T-helper 2 cell (primary cell): ENCODE measurements at places on chromosomes 16 and 17.

GRCh38 chr16:83912519-83913244 is 13.8 kb downstream of the MLYCD start:
- DNase-seq, result no peak

DNA sequence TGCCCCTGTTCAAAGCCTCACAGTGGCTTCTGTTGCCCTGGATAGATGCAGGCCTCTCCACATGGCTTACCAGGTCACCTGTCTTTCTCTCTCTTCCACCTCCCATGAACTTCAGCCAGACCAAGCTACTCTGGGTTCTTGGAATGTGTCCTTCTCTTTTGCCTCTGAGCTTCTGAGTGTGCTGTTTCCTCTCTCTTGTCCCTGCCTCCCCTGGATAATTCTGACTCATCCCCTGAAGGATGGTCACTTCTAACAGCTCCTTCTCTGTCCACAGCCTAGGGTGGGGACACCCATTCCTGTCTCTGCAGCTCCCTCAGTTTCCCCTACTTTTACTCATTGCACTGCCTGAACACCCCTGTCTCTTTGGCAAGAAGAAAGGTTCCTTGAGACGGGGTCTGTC is 2.9 kb downstream of the GUCY2D start:
- no peak for DNase-seq

- peak; percentile 51 for DNase-seq
Measured at GRCh38 chr17:32876417-32877163, at the start of gene MYO1D. TSS of gene MYO1D (minus strand) at chr17:32877124. CDS start at chr17:32876872, 252 bp downstream.

GRCh38 chr17:69066482-69066881 is 5.8 kb upstream of the ABCA9 start:
- DNase-seq, result no peak

DNA sequence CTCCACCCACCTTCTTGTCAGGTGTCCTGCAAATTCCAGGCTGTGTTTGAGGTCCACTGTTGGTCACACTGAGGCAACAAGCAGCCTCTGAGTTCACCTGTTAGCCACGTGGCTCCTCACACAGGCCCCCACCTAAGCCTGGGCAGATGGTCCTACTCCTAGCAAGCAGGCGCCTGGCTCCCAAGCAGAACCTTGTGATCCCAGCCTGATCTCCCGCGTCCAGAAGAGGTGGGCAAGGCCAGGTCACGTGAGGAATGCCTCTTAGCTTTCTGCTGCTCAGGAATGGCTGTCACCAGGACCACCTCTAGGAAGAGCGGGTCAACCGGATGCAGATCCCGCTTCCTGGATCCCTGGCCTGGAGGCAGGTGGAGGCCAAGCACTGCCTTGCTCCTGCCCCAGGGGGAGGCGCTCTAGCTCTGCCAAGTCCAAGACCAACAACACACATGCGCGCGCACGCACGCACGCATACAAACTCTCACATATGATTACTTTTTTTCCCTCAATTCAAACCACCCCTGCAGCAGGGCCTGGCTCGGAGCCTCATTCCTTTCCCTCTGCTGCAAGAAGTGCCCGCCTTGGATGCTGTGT is 9.5 kb downstream of the CYB561 start:
- DNase-seq, result no peak

- DNase-seq, result no peak
Measured at GRCh38 chr17:11499881-11500280, 98.4 kb upstream of the DNAH9 start.

- no peak for DNase-seq
Measured at GRCh38 chr17:68387435-68388218, 69.7 kb downstream of the WIPI1 start.

DNA sequence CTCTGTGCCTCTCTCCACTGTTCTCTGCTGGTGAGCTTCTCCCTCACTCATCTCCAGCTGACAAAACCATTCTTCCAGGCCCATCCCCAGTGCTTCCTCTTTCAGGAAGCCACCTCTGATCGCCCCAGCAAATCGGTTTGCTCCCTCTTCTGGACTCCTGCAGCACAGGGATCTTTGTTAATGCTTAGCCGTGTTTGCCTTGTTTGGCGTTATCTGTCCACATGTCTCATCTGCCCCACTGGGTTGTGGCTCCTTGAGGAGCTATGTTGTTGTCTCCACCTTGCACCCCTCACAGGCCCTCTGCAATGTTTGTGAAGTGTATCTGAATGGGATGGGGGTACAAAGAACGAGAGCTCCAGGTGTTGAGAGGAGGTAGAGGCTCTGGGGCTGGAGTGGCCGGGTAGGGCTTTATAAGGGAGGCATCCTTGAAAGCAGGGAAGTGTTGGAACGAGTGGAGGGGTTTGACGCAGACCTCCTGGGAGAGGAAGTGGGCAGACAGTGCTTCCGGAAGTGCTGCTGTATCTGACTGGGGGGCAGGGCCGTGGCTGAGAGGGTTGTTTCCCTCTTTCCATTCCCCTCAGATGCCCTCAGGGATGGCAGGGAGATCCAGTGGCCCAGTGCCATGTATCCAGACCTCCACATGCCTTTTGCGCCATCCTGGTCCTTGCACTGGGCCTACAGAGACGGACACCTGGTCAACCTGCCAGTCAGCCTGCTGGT is 27.8 kb downstream of the CASKIN2 start:
- DNase-seq, result peak; percentile 87

DNA sequence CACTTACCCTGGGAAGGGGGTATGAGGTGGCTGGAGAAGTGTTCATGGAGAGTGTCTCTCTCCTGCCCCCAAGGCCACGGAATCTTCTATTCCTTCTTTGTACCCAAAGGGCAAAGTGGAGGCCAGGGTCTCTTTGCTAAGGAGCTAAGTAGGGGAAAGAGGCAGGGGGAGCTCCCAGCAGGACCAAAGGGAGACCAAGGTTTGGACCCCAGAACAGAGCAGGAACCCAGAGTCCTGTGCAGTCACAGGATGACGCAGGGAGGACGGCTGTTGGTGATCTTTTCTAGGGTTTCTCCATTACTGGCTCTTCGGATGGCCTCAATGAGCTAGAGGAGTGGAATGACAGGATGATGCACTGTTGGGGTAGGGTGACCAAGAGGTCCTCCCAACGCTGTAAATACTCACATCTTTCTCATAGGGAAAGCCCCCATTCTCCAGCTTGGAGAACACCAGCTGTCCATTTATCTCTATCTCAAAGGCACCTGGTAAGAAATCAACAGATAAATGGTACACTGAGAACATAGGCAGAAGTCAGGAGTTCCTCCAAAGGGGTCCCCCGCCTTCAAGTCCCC is 966 bp downstream of the MIEN1 start:
- no peak for DNase-seq

- peak; percentile 84 for DNase-seq
Measured at GRCh38 chr17:82892899-82893565, 53.2 kb upstream of the ZNF750 start.

DNA sequence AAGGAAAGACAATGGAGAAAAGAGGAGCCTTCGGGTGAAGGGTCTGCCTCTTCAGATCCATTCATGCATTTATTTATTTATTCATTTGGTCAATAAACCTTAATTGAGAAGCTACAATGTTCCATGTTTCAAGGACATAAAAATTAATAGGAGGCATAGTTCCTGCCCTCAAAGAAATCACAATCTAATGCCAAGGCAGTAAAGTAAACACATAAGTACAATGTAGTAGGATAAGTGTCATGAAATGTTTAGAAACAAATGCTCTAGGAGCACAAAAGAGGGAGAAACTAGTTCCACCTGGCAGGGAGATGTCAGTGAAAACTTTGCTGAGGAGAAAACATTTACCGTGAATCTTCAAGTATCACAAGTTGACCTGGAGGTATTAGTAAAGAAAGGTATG is 103.5 kb upstream of the NOG start:
- no peak for DNase-seq

GRCh38 chr17:75289832-75290337 is 652 bp upstream of the SLC25A19 start:
- DNase-seq, result peak; percentile 56

DNA sequence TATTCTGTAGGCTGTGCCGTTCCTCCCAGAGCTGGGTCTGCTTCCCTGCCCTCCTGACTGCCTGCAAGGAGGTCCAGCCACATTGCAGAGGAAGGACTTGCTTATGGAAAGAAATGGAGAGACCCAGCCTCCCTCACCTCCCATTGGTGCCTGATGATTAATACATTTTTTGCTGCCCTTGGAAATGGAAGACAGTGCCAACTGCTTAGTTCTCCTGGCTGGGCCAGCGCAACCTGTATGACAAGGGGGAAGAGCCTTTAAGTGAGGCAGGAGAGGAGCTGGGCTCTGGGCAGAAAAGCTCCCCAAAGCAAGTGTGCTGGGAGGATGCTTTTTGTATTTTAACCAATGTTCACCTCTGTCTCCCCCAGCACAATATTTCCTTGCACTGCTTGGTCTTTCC is 238.5 kb downstream of the SOX9 start:
- no peak for DNase-seq

- no peak for DNase-seq
Measured at GRCh38 chr17:73654241-73654640, 10.0 kb upstream of the SDK2 start.

- DNase-seq, result no peak
Measured at GRCh38 chr16:88988980-88989811, 12.2 kb upstream of the CBFA2T3 start.

- no peak for DNase-seq
Measured at GRCh38 chr17:57004944-57005579, 27.1 kb downstream of the SCPEP1 start.

GRCh38 chr16:57284209-57284951 is at the start of gene PLLP:
TSS of gene PLLP (minus strand) at chr16:57284672. CDS start at chr16:57284540, 132 bp downstream.
- peak; percentile 48 for DNase-seq

DNA sequence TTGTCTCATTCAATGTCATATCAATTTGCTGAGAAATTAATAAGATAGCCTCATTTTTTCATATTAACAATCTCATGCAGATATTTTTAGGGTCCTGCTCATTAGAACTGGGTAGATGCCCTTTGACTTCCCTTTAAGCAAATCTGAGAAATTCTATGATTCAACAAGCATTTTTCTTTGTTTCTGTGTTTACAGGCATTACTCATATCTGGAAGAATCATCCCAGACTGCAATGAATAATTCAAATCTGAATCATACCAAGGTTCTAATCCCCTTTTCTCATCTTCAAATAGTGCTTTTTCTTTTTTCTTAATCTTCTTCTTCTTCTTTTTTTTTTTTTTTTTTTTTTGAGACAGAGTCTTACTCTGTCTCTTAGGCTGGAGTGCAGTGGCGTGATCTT is 69.2 kb upstream of the KIFC3 start:
- DNase-seq, result no peak

GRCh38 chr16:51276336-51276735 is 125.3 kb upstream of the SALL1 start:
- no peak for DNase-seq

DNA sequence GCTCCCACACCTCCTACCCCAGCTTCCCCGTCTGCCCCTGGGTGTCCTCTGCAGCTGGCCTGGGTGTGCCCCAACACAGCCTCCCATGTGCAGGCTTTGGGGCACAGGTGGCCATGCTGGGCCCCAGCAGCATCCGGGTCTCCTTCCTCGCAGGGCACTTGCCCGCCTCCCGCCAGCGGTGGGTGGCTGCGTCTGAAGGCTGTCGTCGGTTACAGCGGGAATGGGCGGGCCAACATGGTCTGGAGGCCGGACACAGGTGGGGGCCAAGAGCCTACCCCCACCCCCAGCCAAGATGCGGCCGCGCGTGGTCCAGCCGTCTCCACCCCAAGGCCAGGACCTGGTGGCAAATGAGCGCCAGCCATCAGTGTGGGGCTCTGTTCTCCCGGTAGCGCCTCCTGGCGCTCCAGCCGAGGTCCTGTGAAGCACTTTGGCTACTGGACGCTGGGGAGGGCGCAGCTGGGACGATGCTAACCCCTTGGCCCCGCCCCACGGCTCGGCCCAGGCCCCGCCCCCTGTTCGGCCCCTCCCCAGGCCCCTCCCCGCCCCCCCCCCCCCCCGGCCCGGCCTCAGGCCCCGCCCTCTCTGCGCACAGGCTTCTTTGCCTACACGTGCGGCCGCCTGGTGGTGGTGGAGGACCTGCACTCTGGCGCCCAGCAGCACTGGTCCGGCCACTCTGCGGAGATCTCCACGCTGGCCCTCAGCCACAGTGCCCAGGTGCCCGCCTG is 7.3 kb upstream of the RHOT2 start:
- DNase-seq, result peak; percentile 49

DNA sequence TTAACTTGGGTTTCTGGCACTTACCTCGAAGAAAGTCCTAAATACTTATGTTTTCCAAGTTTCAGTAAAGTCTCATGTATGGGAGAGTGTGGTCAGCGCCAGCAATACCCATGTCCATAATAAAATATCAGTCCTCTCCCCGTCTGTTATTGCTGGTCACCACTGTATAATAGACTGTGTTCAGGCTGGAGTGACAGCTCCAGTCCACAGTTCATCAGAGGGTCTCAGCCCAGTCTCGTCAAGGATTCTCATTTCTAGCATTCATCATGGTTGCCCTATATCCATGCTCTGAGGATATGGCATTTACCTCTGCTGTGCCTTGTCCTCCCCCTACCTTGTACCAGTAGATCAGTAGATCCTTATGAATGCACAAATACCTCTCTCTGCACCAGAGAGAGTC is 384.5 kb downstream of the NPIPA7 start:
- DNase-seq, result no peak

DNA sequence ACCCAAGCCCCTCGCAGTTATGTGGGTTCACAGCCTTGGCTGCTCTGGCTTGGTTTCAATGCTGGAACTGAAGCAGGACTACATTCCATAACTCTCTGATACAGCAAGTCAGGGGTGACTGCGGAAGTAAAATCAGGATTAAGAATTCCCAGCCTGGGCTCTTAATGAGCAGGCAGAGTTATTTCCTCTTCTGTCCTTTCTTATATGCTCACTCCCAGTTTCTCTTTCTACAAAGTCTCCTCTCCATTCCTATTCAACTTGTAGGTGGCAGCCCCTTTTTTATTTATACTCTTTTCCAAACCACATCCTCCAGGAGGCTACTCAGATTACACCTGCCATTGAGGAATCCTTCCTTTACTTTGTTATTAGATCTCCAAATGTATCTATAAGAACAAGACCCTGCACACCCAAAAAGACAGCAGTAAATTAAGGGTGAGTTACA is 40.3 kb downstream of the HOXB1 start:
- DNase-seq, result no peak

DNA sequence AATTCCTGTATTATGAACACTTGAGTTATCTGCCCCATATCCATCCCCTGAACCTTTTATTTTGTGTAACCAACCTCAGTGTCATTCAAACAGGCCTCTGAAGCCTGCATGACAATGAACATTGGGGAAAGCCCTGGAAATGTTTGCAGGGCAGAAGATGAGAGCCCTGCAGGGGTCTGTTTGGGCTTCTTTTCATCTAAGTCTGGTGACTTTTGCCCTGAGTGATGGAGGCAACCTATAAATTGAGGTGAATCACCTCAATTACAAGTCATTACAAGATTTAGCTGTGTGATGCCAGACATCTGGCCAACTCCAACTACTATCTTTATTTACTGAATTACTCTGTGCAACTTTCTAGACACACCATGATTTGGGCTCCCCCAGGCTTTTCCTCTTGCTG is 189.2 kb downstream of the MAF start:
- DNase-seq, result no peak

- DNase-seq, result no peak
Measured at GRCh38 chr16:88872650-88873331, 6.3 kb upstream of the PABPN1L start.

DNA sequence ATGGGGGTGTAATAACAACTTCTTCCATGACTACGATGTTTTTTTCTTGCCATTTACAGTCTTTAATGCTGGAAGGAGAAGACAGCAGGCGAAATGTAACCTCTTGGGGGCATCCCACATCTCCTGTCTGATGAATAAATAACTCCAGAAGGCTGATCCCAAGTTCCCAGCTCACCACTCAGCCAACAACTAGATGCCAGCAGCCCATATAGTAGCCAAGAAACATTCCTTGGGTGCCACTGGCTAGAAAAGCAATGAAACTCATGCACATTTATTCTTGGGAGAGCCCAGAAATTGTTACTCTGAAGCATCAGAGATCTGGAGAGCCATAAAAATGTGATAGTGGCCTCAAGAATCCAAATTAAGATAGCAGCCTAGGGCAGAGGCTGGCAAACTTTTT is 22.7 kb upstream of the TMEM101 start:
- no peak for DNase-seq

GRCh38 chr17:3988297-3989040 is 24.2 kb upstream of the ATP2A3 start:
- no peak for DNase-seq
